ENCODE measurements at places on chromosomes 6 and 20.

DNA sequence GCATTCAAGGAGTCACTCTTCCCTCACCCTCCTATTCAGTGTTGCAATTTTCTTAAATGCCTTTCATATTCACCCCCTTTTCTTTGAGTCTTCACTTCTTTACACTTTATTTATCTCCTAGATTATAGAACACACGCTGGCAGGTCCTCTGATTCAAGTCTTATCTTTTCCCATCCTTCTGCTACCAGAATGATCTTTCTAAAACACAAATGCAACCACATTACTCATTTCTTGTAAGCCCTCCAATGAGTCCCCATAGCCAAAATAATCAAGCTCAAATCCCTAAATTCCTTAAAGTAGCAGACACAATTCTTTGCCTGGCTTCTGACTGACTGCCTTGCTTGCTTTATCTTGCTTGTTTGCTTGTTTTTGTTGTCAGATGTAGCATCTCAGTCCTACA is 920.0 kb downstream of the TFAP2A start:
- no peak for DNase-seq

DNA sequence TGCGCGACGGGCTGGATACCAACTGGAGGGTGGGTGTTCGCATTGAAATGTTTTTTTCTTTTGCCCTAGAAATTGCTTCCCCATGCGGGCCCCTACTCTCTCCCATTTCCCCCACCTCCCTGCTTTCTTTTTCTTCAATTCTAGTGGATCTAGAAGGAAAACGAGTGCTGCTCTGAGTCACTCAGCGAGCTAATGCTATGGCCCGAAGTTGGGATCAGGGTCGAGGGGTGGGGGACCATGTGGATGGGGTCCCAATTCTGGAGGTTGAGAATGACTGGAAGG is 71.5 kb downstream of the SOX4 start:
- no peak for DNase-seq

DNA sequence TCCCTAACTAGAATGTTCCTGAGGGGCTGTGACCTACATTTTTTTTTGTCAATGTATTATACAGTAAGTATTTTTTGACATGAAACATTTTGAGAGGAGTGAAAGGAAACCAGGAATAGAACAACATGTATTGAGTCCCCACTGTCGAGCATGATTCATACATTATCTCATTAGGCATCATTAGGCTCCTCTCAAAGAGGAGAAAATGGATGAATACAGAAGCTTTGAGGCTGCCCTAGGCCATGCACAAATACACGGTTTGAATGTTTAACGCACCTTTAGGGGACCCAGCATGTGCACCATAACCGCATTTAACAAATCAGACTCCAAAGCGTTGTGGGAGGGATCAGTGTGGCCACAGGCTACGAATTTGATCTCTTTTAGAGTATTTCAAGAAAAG is 87.8 kb downstream of the TBXT start:
- DNase-seq, result no peak

DNA sequence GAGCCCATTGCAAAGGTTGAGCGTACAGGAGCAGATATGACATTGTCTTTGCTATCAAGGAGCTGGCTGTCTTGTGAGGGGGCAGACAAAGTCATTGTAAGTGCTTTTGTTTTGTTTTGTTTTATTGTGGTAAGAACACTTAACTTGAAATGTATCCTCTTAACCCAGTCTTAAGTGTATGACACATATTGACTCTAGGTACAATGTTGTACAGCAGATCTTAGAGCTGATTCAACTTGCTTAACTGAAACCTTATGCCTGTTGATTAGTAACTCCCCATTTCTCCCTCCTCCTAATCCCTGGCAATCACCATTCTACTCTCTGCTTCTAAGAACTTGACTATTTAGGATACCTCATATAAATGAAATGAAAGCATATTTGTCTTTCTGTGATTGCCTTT is 429.0 kb downstream of the BMP2 start:
- DNase-seq, result no peak

DNA sequence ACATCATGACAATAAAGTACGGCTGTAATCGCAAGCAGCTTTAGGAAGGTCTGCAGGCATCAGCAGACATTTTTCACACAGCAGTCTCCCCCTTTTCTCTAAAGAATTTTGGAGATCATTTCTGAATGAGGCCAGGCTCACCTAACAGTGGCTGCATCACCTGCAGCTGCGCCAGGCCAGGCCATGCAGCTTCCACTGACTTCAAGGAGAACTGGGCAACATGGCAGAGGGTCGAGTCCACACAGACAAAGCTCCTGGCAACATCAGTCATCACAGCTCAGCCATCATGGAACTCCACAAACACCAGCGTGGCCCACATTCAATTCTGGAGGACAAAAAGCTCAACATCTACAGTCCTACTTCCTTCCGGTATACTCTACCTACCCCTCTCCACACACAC is 17.8 kb upstream of the FOXC1 start:
- no peak for DNase-seq

- no peak for DNase-seq
Measured at GRCh38 chr6:73452107-73452461, at the start of gene CGAS. Gene CGAS (minus strand): TSS chr6:73452297. CDS start chr6:73452181, 116 bp downstream.

GRCh38 chr6:133704371-133704770 is 184.5 kb upstream of the TCF21 start:
- no peak for DNase-seq

DNA sequence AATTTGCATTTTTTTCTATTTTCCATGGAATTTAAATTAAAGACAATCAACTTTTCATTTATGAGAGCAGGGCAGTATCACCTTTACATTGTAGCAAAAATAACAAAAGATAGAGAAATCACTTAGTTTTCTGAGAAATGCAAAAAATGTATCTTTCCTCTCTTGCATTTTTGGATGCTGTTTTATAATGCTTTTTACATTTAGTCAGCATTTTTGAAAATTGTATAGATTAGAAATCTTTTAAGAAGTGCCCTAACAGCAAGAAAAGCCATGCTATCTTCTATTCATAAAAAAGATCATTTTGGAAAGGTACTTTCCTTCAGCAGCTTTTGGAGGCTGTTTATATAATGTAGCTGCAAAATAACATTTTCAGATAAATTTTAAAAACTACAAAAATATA is 421.8 kb downstream of the EYS start:
- DNase-seq, result no peak

GRCh38 chr6:154261688-154262397 is 94.8 kb downstream of the IPCEF1 start:
- no peak for DNase-seq

DNA sequence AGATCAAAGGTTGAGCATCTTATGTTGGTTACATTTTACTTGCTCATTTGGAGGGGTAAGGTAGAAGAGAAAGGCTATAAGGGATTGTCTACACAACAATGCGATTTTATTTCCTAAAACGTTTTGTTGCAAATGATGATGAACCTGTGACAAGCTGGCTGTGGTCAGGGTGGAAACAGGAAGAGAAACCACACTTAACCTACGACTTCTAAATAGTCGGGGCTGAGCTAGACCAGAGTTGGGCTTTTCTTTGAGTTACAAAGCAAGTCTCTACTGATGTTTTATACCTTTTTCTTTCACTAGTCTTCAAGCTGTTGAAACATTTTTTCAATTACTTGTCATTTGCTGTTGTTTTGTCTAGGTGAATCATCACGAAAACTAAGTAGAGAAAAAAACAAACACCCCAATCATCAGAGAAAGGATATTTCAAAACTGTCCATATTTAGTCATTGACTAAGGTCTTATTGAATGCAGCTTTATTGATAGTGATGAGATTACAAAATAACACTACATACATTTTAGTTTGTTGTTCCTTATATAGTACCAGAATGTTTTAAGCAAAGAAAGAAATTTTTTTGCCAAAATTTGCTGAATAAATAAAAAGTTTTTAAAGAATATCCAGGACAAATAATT is 18.0 kb downstream of the KLHL31 start:
- no peak for DNase-seq

DNA sequence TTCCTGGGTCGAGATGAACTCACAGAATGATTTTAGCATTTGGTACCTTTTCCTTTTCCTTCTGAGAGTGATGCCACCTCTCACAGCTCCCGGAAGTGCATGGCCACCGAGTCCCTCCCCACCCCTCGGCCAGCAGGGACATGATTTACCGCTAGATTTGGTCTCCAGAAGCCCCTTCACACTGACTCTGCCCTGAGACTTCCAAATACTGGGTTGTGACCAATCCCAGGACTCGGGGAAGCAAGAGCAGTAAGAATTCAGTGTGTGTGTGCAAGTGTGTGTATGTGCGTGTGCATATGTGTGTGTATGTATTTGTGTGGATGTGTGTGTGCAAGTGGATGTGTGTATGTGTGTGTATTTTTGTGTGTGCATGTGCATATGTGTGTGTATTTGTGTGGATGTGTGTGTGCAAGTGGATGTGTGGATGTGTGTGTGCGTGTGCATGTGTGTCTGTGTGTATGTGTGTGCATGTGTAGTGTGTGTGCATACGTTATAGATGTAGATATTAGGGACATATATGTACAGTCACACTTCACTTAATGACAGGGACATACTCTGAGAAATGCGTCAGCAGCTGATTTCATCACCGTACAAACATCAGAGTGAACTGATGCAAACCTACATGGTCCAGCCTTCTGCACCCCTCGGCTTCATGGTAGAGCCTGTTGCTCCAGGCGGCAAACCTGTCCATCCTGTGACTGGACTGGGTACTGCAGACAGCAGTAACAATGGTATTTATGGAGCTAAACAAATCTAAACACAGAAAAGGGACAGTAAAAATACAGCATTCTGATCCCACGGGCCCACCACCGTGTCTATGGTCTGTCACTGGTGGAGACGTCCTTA is 374.5 kb downstream of the TAF4 start:
- DNase-seq, result no peak

All from SK-N-MC (cell line).